ENCODE measurements at places on chromosomes 5 and 9.

DNA sequence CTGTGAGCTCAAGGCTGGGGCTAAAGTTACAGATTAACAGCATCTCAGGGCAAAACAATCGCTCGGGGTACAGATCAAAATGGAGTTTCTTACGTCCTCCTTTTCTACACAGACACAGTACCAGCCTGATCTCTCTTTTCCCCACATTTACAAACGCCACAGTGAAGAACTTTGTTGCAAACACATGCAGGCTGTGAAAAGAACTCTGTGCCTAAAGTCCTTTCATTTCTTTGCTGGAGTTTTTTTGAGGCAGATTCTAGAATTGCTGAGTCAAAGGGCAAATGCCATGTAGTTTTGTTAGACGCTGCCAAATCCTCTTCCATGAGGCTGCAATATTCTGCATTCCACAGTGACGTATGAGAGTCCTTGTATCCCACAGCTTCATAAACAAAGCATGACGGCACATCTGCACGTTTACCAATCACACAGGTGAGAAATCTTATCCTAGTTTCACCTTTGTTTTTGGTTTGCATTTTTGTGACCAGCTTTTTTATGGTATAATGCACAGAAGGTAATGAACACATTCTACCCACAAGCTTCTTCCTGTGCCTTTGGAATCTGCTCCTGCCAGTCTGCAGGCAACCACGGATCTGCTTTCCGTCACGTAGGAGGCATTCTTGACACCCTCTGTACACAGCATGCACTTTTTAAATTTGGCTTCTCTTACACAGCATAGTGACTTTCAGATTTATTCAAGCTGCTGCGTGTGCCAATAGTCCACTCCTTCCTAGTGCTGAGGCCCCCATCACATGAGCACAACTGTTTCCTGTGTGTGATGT lies 44.6 kb upstream of the LPCAT1 start:
- no peak for DNase-seq

DNA sequence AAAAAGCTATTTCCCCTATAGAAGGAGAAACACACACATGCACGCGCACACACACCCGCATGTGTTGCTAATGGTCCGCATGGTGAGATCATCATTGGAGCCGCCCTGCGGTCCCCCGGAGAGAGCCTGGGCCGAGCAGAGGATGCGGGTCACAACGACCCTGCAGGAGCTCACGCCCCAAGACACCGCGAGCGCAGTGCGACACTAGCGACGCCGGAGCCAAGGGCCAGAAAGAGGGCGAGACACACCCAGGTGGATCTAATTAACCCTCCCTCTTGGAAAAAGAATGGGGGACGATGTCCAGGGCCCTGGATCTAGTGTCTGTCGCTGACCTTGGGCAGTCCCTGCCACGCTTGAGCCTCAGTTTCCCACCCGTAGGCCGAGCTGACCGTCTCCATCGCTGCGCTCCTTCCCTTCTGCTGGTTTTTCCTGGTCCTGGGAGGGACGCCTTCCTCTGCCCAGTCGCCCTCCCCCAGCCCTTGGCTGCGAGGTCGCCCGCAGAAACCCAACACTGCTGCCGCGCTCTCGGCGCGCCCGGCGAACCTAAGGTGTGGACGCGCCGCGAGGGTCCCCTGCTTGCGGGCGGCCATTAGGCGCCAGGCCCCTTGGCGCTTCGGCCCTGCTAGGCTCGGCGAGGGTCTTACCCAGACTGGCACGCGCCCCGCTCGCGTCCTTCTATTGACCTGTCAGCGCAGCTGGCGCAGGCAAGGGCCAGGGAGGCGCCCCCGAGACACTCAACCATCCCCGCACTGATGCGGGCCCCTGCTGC lies 47.5 kb upstream of the RNF20 start:
- DNase-seq: no peak

GRCh38 chr5:139765409-139766217 lies 30.0 kb upstream of the PSD2 start:
- peak; percentile 89 for DNase-seq

- DNase-seq: no peak
Measured at GRCh38 chr5:38720554-38721361, 125.1 kb upstream of the OSMR start.

- no peak for DNase-seq
Measured at GRCh38 chr9:98971915-98972223, 28.2 kb downstream of the COL15A1 start.

DNA sequence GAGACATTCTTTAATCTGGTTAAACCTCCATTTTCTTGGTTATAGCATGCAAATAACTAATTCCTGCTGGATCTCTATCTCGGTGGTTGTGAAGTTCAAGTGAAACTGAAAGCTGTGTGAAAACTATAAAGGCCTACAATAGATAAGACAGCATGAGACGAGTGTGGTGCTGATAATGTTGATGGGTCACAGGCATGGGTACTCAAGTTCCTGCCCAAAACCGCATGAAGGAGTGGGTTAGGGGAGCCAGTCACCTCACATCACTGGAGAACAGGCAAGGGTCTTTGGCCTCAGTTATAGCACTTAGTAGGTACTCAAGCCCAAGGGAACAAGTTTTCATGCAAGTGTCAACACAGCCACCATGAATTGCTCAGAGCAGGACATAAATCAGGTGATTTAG lies 16.7 kb downstream of the HMHB1 start:
- DNase-seq: no peak

GRCh38 chr9:22840641-22841040 lies 394.0 kb downstream of the DMRTA1 start:
- no peak for DNase-seq

DNA sequence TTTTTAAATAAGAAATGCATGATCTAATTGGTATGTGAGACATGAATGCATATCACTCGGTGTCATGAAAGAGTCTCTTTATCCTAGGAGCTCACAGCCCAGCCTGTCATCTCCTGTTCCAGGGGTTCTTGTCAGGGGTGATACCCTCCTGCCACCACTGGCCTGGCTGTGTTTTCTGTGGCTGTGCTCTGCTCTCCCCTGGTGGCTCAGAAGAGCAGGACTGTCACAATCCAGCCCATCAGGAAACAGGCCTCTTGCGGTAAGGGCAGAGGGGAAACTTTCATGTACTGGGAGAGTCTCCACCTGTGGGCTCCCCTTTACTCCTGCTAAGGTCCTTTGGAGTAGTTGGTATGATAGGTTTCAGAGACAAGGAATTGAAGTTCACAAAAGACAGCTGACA lies 240.2 kb upstream of the GLRA1 start:
- DNase-seq: no peak

- no peak for DNase-seq
Measured at GRCh38 chr9:115593587-115594091, 475.7 kb upstream of the TNC start.

GRCh38 chr5:42813533-42813932 lies 1.8 kb upstream of the SELENOP start:
- DNase-seq: no peak

GRCh38 chr5:180330810-180331646 lies 22.1 kb downstream of the GFPT2 start:
- DNase-seq: no peak

GRCh38 chr9:89883401-89884341 lies 278.9 kb downstream of the GADD45G start:
- no peak for DNase-seq

GRCh38 chr5:3268760-3269330 lies 326.8 kb upstream of the IRX1 start:
- DNase-seq: no peak

- DNase-seq: peak; percentile 56
Measured at GRCh38 chr9:89422151-89422975, 75.5 kb downstream of the SEMA4D start.

DNA sequence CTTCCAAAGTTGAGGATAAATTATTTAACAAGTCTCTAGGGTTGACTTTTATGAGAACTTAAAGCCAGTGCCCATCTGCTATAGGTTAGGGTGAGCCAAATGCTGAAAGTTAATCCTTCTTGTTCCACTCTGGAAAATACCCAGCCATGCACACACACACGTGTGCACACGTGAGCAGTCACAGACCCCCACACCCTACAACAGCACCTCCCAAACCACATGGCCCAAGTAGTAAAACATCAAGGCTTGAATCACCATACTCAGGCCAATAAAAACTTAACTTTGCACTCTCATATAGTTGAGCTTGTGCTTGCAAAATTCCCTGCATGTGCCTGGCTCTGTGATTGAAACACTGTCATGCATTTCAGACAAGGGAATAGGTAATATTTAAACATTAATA lies 467.6 kb downstream of the ARHGEF28 start:
- no peak for DNase-seq

DNA sequence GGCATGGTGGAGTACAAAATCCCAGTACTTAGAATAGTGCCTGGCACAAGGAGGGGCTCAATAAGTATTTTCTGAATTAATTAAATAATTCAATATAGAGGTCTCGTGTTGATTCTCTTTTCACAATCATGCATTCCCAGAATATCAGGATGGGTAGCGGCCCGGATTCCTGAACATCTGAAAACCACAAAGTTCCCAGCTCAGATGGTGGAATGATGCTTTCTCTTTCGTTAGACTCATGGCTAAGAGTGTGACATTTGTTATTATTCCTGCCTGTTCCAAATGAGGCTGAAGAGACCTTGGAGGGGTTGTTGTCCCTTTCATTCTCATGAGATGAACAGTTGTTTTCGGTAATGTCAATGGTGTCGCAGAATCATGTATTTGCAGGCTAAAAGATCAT lies 95.4 kb upstream of the LIFR start:
- no peak for DNase-seq

DNA sequence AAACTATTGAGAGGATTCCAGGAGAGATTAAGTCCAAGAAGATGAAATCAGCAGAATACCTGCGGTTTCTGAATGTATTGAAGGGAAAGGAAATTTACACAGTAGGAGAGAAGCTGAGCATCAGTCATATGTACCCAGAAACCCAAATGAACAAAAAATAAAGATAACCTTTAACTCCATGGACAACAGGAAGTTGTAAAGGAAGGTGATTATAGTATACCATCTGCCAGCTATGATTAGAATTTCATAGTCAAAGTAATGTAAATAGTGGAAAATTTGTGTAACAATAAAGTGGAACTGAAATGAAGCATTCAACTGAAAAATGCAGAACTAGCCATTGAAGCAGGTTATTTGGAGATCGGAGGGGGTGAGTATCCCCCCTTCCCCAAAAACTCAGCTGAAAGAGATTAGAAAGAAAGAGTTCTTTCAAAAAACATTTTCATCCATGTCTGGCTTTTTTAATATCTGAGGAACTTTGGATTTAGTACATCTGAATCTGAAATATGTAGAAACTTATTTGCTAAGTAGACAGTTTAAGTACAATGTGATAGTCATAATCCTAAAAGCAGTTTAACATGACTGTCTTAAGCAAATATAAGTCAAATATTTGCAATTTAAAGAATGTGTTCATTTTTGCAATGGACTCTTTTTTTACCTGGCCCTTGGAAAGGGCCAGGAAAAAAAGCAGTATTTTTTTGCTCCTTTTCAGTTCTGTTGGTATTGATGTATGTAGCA lies 58.4 kb downstream of the APC start:
- no peak for DNase-seq

- no peak for DNase-seq
Measured at GRCh38 chr9:32627394-32627954, 8.0 kb downstream of the TAF1L start.

DNA sequence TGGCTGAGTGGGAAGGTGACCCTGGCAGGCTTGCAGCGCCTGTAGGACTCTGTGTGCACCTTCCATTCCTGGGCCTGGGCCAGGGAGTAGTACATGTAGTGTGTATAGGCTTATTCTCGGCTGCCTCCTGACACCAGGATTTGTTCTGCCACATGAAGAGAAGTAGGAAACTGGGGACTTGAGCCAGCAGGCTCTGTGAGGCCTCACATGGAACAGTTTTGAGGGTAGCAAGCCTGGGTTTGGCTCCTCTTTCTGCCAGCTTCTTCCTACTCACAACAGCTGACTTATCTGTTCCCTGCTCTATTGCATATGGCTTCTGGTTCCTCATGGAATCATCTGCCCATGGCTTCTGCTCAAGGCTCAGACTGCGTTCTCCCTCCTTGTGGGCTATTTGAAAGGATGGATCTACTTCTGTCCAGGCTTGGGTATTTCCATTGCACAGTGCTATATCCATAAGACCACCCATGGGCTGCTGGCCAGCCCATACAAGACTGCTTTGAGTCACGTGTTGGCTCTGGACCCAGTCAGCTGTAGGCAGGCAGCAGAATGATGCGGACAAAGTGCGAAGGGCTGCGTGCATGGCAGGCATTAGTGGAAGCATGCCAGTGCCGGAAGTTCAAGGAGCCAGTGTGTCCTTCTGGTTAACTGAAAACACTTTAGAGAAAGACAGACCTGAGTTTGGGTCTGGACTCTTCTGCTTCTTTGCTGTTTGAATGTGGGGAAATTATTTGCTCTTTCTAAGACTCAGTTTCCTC lies 11.0 kb upstream of the INSYN2B start:
- DNase-seq: no peak

DNA sequence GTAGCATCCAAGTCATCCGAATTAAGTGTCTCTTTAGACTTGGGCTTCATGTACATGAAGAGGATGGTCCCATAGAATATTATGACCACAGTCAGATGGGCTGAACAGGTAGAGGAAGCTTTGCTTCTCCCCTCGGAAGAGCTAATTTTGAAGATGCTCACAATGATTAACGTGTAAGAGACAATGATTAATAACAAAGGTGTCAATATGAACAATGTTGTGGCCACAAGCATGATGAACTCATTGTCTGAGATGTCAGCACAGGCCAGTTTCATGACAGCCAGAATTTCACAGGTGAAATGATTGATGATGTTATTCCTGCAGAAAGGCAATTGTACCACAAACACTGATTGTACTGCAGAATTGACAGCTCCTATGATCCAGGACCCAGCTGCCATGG lies 626 bp downstream of the OR13C2 start:
- no peak for DNase-seq

DNA sequence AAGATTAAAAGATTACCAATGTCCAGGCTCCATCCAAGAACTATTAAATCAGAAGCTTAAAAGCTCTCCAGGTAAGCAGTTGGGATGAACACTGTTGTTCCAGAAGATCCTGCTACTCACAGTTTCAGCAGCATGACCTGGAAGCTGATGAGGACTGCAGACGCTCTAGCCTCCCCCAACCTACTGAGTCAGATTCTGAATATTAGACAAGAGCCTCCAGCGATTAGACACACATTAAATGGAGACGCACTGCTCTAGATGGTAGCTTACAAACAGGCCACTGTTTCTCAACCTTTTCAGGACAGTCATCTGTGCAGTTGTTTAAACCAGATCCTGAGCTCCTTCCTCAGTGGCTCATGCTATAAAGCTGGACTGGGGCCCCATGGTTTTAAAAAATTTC lies 54.3 kb downstream of the MTMR12 start:
- DNase-seq: no peak

DNA sequence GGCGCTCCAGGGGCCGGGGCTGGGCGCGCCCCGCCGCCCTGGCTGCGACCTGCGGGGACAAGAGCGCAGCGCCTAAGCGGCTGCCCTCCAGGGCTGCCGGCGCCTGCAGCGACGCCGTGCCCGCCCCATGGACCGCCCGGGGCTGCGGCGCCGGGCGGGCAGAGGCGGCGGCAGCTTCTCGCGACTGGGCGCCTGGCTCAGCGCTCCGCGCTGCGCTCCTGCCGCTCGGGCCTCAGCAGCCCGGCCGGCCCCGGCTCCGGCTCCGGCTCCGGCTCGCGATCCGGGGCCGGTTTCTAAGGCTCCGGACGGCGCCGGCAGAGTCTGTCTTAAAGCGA lies at the start of gene PITX1:
Gene PITX1 (minus strand): TSS at position 328 of the 335 bp plus-strand sequence. CDS start 347 bp downstream, outside the sequence.
- no peak for DNase-seq

- no peak for DNase-seq
Measured at GRCh38 chr5:61678966-61679365, 346.9 kb downstream of the ZSWIM6 start.

GRCh38 chr5:56185768-56186311 lies 47.3 kb downstream of the ANKRD55 start:
- no peak for DNase-seq

All from T-helper 9 cell (primary cell).